ENCODE measurements at places on chromosomes 2 and 18.

DNA sequence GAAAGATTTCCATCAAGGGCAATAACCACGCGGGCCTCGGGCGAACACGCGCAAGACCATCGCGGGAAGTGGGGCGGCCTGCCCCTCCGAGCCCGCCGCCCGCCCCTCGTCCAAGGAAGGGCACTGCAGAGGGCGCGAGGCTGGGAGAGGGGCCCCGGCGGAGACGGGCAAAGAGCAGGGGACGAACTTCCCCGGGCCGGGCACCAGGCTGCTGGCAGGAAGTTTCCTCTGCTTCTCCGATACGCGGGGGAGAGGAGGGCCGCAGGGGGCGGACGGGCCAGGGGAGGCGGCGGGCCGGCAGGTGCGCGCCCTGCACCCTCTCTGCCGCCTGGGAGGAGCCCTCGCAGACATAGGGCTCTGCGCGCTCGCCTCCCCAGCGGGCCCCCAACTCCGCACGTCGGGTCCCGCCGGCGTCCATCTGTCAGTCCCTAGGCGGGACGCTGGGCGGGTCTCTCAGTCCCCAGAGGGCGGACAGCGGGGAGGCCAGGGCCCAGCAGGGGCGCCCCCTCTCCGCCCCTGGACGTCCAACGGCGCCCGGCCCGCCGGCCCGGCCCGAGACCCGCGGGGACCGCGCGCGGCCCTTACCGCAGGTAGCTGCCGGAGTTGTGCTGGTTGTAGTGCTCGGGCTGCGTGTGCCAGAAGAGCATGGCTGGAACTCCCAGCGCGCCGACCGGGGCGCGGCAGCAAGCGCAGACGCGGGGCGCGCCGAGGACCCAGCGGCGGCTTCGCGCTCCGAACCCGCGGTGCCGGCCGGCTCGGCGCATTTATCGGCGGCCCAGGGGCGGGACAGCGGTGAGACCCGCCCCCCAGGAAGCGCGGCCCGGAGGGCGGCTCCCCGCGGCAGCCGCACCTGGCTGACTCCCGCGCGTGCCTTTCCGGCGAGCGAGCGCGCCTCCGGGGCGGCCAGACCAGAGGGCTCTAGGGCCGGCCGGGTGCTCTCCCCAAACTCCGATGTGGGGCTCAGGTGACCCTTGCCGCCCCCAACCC is at the start of gene TFCP2L1:
Gene TFCP2L1, minus strand, starts transcription at position 740 of the 987 bp plus-strand sequence. Its CDS starts 93 bp downstream, at position 647.
- DNase-seq = no peak

DNA sequence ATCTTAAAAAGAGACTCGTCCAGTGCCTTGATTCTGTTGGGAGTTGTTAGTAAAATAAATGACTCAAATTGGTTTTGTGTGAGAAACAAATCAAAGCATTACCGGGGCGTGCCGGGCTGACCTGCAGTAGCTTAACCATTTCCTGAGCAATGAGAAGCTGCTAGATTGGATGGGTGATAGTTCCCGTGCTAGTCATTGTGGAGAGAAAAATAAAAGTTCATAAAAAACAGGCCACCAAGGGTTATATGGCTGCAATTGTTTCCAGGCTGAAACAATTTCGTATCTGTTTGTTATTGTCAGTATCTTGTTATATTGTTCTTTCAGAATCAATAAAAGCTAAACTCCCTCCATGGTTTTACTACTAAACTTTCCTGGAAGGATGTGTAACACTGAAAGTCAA is 314.4 kb downstream of the MTX2 start:
- no peak for DNase-seq

- no peak for DNase-seq
These were observed 72.8 kb downstream of the FMNL2 start for GRCh38 chr2:152407806-152408205.

DNA sequence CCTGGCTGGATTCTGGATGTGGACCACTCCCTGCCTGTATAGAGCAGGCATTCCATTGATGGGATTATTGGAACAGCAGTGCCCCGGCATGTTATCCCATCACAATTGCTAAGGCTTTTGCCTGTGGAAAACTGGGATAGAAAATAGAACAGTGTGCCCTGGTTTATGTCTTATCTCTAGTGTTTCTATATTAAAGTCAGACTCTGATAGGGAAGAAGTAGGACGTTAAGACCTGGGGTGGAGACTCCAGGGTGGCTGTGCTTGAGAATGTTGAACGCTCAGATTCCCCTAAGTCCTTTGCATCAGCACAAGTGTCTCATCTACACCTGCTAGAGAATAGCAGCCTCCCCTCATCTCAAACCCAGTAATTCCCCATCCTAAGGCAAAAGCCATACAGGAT is 10.8 kb upstream of the NETO1 start:
- no peak for DNase-seq

DNA sequence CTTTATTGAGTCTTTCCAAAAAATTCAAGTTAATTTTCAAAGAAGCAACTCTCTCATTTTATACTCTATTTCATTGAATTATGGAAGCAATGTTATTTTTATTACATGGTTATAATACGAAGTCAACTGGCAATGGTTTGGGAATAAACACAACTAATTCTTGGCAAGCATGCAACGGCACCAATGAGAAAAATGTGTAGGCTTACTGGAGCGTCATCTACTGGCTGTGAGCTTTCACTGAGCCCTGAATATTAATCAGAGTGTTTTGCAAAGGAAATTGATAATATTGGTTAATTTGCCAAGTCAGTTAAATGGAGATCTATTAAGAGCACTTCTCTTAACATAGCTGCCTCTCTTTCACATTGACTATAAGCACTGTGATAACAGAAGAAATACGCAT is 163.9 kb downstream of the IKZF2 start:
- DNase-seq = no peak

DNA sequence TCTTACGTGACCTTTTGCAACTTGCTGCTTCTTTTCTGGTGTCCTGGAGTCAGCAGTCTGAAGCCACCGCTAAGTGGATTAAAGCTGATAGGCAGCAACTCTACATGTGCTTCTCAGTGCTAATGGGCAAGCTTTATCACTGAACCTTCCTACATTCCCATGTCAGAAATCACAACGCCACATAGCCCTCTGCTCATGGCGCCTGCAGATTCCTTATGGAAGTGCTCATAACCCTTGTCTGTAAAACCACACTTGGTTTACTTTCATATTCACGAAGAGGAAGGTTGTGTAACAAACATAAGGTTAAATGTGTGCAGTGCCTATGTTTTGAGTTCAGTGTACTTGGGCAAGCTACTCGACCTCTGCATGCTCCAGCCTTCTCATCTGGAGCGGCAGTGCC is 319.8 kb downstream of the FBXO15 start:
- DNase-seq = no peak

GRCh38 chr18:37412829-37413228 is 152.8 kb downstream of the CELF4 start:
- no peak for DNase-seq

DNA sequence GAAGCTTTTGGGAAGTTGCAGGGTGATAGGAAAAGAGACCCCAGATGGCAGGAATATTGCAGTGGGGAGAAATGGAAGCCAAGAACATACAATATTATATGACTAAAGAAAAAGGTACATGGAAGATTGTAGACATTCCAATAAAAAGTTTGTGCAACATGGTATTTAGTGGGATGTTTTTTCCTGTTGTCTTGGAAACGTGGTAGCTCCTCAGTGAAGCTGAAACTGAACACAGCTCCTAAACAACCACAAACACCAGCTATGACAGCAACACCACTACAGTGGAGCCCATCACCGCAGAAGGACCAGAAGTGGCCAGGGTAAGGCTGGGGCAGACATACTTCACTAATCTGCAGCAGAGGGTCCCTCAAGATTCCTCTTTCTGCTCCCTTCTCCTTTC is 246.8 kb downstream of the CDH20 start:
- DNase-seq = no peak

- DNase-seq = no peak
These were observed 214.0 kb upstream of the CCDC68 start for GRCh38 chr18:55173291-55173690.

- no peak for DNase-seq
These were observed 448.1 kb downstream of the TSN start for GRCh38 chr2:122203523-122203922.

- DNase-seq = no peak
These were observed 45.5 kb upstream of the C2orf66 start for GRCh38 chr2:196854629-196855028.

- DNase-seq = no peak
These were observed 18.5 kb upstream of the EML6 start for GRCh38 chr2:54704688-54705605.

GRCh38 chr18:69444221-69444620 is 43.5 kb downstream of the DOK6 start:
- no peak for DNase-seq

GRCh38 chr2:10824191-10824590 is 11.6 kb upstream of the PDIA6 start:
- no peak for DNase-seq

DNA sequence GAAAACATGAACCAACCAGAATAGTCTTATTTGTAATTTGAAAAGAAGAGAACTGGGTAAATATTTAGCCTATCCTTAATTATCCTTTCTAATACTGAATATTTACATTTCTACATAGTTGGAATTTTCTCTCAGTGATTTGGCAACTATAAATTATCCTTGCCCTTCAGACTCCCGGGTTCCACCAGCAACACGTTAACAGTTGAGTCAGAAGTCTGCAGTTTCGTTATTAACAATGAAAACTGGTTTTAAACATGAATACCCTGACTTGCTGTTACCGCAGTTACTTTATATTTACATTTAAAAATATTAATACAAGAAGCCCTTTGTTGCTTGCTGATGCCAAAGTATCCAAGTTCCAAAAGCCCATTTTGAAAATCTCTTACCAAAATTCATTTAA is 673.0 kb downstream of the ARHGAP15 start:
- DNase-seq = no peak

DNA sequence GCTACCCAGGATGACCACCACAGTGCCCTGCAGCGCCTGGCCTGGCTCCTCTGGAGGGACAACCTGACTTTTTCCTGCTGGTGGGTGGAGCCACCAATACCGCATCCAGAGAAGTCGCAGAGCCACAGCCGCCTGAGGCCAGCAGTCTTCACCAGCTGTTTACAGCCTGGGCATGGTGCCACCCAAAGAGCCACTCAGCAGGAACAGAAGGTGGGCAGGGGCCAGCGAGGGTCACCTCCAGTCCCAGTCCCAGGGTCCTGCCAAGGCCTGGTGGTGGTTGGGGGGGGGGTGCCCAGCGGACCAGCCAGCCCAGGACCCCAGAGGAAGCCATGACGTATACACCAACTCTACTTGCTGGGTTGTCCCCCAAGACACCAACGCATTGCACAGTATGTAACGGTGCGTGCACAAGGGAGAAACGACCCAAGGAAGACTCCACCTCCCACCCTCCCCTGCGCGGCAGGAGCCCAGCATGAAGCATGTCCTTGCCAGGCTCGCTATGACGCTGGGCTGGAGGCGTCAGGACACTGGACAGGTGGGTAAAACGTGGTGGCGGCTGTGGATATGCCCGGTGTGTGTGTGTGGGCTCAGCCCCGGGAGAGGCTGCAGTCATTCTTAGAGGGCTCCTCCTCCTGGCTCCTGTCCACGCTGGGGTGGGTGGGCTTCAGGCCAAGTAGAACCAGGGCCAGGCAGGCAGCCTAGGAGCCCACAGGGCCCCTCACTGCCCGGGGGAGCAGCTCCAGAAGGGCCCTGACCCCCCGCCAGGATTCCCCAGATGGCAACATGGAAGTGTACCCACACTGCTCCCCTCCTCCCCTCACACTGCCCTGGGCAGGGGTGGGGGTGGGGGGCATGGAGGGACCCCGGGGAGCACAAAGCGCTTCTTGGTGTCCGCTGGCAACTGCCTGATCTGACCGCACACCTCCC is 49.3 kb downstream of the HS6ST1 start:
- peak; percentile 26 for DNase-seq

DNA sequence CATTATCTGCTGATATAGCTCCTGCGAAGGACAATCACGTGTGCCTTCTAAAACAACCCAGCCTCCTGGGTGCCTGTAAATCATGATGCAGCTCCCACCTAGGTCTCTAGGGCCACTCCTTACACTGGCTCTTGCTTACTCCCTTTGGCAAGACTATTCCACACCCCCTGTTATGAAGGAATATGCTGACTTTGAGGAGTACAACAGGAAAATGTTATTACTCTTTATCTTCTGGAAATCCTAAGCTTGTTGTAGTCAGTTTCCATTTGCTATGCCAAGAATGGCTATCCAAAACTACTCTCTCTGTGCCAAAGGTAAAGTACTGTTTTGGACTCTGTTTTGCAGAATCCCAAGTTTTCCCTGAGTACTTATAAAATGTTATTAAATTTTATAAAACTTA is 7.7 kb downstream of the SGO2 start:
- no peak for DNase-seq

- no peak for DNase-seq
These were observed 14.1 kb upstream of the EIF2AK3 start for GRCh38 chr2:88641330-88641729.

GRCh38 chr2:169105476-169105875 is 36.1 kb downstream of the DHRS9 start:
- no peak for DNase-seq

DNA sequence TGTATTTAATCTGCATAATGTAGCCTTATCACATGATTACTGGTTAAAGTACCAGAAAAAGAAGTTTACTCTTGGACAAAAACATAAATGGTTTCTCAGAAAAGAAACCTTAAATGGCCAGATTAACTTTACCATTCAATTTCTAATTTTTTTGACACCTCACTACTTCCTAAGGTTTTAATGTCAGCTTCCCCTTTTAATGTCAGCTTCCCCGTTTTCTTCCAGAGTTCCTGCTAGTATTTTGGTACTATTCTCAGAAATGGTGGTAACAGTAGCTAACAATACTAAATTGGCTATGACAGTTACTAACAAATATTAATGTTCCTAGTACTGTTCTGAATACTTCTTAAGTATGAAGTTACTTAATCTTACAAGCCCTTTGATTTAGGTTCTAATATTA is 22.4 kb upstream of the SLC8A1 start:
- DNase-seq = no peak

DNA sequence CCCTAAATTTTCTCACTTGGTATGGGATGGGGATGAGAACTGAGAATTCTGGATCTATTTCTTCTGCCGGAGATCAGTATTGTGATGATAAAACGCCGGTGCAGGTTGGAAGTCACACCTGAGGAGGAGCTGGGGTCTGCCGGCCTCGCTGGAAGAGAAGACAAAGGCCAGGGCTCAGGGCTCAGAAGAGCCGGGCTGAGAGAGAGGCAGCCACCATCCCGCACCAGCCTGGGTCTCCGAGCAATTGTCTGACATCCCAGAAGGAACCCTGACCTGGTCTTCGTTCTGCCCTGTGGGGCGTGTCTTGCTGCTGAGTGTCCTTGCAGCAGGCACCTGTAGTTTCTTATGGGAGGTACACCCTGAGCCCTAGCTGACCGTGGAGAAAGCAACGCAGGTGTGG is 31.4 kb upstream of the SALL3 start:
- no peak for DNase-seq

Data from occipital lobe (tissue), 3 donors.